ENCODE measurements at places on chromosomes 7 and 10.

- no peak for DNase-seq
Measured at GRCh38 chr10:24503461-24504320, 220.0 kb downstream of the ARHGAP21 start.

DNA sequence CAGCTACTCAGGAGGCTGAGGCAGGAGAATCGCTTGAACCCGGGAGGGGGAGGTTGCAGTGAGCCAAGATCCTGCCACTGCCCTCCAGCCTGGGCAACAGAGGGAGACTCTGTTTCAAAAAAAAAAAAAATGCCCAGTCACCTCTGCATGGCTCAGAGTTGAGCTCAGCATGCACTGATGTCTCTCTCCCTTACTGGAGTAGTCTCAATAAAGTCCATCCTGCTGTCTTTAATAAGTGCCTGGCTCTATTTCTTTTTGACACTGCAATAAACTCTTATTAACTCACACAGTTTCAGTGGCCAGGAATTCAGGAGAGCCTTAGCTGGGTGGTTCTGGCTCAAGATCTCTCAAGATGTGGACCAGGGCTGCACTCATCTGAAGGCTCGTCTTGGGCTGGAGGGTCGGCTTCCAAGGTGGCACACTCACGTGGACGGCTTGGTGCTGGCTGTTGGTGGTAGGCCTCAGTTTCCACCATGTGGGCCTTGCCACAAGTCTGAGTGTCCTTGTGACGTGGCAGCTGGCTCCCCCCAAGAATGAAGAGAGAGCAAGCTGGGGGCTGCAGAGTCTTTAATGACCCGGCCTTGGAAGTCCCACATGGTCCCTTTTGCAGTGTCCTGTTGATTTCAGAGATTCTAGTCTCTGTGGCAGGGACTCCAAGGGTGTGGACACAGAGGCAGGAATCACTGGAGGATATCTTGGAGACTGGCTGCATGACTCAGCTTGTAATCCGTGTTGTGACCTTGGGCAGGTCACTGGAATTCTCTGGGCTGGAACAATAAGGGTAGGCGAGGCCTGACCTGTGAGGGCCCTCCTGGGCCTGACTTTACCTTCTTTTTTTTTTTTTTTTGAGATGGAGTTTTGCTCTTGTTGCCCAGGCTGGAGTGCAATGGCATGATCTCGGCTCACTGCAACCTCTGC, 85.9 kb upstream of the KMT2C start:
- DNase-seq = no peak

DNA sequence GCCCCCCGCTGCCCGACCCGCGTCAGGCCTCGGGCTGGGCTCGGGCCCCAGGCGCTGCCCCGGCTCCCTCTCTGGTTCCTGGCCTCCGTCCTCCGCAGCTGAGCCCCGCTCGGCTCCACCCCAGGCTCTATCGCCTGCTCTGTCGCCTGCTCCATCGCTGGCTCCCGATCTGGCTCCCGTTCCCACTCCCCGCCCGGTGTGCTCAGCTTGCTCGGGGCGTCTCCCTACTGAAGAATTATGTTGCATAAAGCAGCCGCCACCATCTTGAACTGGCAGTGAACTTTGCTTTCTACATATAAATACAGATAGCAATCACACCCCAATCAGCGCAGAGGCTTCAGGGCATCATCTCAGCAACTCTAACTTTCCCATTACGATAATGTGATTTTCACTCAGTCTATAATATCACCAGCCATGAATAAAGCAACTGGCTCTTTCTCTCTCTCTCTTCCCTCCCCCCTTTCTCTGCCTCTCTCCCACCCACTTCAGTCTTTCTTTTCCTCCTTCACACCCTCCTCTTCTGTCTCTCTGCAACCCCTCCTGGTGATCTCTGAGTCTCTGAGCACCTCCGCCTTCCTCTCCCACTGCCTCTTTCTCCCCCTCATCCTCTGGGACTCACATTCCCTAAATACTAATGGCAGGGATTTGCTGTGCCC, 43.3 kb upstream of the BTRC start:
- DNase-seq = no peak

GRCh38 chr10:122352817-122353525, 21.5 kb upstream of the PLEKHA1 start:
- no peak for DNase-seq

GRCh38 chr7:156055206-156055822, 243.1 kb upstream of the SHH start:
- DNase-seq = no peak

DNA sequence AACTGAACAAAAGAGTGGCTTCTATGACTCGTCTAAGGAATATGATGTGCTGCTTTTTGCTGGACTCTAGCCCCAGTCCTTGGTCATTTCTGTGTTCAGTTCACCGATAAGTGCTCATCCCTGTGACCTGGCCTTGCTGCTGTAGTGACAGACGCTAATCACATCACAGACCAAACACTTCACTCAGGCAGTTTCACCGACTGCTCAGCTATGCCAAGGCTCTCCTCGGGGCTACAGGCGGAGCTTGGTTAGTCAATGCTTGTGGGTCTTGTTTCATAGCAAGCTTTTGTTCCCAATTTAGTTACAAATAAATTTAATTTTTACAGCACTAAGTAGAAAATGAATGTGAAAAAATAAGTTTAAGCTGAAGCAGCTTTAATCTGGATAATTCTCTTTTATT, 190.8 kb upstream of the PRKCQ start:
- DNase-seq = no peak

- no peak for DNase-seq
Measured at GRCh38 chr10:78707745-78708144, 361.0 kb upstream of the ZMIZ1 start.

GRCh38 chr7:86668315-86668714, 24.6 kb downstream of the GRM3 start:
- DNase-seq = no peak

DNA sequence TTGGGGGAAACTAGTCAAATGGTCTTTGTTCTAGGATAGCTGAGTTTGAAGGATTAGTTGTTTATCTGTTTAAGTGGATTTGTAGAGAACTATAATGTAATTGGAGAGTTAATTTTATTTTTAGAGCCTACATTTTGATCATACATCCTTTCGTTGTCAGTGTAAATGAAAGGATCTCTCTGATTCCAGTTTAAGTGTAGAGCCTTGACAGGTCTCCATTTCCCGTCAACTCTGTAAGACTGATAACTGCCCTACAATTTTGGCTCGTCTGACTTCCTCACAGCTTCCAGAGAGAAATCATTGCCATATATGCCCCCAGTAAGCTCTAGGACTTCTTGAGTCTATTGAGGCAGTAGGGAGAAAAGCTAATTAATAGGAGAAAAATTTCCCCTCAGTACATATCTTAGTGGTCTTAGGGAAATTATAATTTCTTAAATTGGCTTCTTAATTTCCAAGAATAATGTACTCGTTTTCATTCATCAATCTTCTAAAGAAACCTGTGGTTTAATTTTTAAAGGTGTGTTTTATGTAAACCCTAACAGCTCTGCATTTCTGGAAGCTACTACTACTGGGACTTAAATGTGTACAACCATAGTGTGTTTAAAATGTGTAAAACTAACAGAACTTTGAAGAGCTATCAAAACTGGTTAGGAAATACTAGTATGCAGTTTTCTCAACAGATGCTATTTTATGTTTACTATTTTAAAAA, 3.8 kb downstream of the KMT2E start:
- no peak for DNase-seq

GRCh38 chr7:117347962-117348672, 25.3 kb upstream of the WNT2 start:
- no peak for DNase-seq

DNA sequence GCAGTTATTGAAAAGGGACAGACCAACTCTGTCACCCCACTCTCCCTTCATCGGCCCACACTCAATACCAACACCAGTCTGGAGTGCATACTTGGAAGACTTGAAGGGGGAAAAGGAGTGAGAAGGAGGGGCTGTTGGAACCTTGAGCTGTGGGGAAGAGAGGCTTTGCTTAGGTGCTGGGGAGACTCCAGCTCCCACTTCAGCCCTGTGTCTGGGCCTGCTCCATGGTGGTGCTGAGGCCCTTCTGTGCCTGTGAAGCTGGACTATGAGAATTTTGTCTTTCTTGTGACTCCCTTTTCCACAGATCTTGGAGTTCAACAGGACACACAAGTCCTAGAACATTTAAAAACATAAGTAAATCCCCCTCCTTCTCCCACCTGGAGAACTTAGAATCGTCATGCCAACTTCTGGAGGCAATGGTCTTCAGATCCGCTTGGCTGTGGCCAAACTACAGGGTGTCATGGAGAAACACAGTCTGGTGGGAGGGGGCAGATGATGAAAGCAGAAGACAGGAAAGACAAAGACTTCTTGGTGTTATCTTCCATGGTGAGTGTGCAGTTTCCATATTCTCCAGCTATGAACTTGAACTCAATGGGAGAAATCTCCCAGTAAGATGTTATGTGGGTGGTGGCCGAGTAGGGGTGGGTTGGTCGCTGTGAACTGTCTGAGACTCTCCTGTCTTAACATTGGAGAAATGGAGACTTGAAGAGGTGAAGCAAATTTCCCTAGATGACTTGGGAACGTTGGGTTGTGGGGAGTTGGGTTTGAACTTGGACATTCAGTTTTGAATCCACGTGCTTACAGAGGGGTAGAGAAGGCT, 18.4 kb upstream of the GIMAP8 start:
- DNase-seq = no peak

GRCh38 chr7:50660040-50660829, 95.0 kb upstream of the DDC start:
- DNase-seq = no peak

GRCh38 chr10:64041989-64042490, 520.8 kb downstream of the REEP3 start:
- DNase-seq = no peak

GRCh38 chr10:2079603-2080078, 342.3 kb upstream of the ADARB2 start:
- no peak for DNase-seq

DNA sequence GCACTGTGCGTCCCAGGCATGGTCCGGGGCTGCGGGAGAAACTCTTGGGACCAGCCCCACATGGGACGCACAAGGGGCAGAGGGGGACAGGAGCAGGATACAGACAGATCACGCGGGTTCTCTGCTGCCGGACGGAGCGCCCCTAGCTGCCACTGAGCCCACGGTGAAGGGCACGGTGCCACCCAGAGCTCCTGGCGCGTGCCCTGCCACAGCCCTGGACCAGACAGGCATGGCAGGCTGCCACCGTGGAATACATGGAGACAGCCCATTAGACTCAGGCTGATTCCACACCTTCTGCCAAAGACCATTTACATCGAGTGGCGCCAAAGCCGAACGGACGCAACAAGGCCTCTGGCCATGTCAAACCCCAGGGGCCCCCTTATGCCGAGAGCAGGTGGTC, 90.4 kb downstream of the MAD1L1 start:
- DNase-seq = no peak
